ENCODE measurements at places on chromosomes 13 and 19.

DNA sequence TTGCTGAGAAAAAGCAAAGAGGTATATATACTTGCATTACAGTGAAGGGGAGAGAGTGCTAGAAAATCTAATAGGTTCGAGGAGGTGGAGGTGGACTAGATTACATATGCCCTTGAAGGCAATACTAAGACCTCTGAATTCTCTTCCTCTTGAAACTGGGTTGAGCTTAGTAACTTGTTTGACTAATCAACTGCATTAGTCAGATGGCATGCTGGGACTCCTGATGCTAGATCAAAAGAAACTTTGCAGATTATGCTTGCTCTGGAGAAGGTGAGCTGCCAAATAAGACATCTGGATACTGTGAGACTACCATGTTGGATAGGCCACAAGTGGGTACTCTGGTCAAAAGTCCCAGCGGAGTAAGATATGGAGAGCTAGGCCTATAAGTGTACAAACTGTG is 331.3 kb downstream of the KLF5 start:
- no peak for DNase-seq

GRCh38 chr19:32691952-32692726 is 518 bp downstream of the NUDT19 start:
- peak; percentile 69 for DNase-seq

- DNase-seq, result no peak
Observed at GRCh38 chr19:50555450-50556281, 12.6 kb downstream of the LRRC4B start.

GRCh38 chr13:80844164-80844563 is 503.2 kb upstream of the SPRY2 start:
- no peak for DNase-seq

GRCh38 chr19:17766543-17767131 is 15.4 kb downstream of the FCHO1 start:
- no peak for DNase-seq

DNA sequence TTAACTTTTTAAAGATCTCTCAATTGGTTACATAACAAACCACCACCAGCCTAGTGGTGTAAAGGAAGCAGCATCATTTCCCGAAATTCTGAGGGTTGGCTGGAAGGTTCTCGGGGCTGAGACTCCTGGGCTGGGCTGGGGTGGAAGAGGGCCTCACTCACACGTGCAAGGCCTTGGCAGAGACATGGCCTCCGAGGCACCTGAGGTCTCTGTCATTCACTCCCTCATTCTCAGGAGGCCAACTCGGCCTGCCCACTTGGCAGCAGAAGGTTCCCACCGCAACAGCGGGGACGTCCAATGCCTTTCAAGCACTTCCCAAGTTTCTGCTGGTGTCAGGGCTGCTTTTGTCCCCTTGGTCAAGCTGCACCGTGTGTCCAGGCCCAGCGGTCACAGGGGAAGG is 18.6 kb upstream of the RASA3 start:
- no peak for DNase-seq

GRCh38 chr13:40786568-40786996 is 2.8 kb upstream of the SLC25A15 start:
- no peak for DNase-seq

- DNase-seq, result no peak
Observed at GRCh38 chr13:31674051-31674450, 65.3 kb upstream of the RXFP2 start.

GRCh38 chr19:15332311-15332996 is at the start of gene BRD4:
Gene BRD4 (minus strand): TSS chr19:15332539. CDS start chr19:15273099, 59,440 bp downstream.
- DNase-seq, result peak; percentile 84

DNA sequence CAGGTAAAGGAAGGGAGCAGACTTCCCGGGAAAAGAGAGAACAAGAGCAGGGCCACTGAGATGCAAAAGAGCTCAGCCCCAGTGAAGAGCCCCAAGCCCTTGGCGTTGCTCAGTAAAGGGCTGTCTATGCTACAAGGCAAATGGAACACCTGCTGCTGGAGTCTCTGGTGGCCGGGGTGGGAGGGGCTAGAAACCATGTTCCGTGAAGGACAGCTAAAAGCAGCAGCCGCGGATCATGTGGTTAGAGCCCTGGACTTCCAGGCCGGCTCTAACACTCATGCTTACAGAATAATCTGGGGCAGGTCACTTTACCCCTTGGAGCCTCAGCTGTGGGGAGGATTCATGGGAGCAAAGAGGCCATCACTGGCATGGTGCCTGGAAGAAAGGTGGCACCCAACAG is 17.8 kb downstream of the POU2F2 start:
- DNase-seq, result no peak

GRCh38 chr13:45162194-45162593 is 38.7 kb downstream of the KCTD4 start:
- DNase-seq, result no peak

GRCh38 chr13:39942552-39943273 is 287.3 kb downstream of the COG6 start:
- DNase-seq, result peak; percentile 79

DNA sequence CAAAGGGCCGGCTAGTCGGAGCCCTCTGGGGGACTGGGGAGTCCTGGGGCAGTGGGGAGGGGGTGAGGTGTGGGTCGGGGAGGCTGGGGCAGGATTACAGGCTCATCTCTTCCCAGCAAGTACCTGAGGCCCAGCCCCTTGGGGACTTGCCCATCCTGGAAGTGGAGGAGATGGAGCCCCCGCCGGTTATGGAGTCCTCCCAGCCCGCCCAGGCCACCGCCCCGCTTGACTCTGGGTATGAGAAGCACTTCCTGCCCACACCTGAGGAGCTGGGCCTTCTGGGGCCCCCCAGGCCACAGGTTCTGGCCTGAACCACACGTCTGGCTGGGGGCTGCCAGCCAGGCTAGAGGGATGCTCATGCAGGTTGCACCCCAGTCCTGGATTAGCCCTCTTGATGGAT is 9.9 kb downstream of the PALM3 start:
- DNase-seq, result no peak

- no peak for DNase-seq
Observed at GRCh38 chr13:22108283-22108942, 437.5 kb downstream of the FGF9 start.

- no peak for DNase-seq
Observed at GRCh38 chr19:3413796-3414327, 47.5 kb downstream of the NFIC start.

DNA sequence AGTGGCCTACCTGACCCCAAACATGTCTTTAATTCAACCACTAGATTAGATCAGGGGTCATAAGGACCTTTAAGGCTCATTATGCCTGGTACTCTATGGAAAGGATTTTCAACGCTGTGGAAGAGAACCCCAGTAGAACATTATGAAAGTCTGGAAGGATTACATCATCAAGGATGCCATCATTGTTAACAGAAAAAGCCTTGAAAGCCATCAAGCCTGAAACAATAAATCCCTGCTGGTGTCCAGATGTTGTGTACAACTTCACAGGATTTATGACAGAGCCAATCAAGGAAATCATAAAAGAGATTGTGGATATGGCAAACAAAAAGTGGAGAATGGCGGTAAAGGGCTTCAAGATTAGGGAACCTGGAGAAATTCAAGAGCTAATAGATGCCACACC is 59.7 kb downstream of the NAA16 start:
- no peak for DNase-seq

- DNase-seq, result no peak
Observed at GRCh38 chr13:111957913-111958450, 109.0 kb upstream of the SOX1 start.

- DNase-seq, result no peak
Observed at GRCh38 chr19:33298146-33298911, 4.0 kb downstream of the CEBPA start.

GRCh38 chr13:46388846-46389245 is 1.8 kb upstream of the RUBCNL start:
- DNase-seq, result no peak

DNA sequence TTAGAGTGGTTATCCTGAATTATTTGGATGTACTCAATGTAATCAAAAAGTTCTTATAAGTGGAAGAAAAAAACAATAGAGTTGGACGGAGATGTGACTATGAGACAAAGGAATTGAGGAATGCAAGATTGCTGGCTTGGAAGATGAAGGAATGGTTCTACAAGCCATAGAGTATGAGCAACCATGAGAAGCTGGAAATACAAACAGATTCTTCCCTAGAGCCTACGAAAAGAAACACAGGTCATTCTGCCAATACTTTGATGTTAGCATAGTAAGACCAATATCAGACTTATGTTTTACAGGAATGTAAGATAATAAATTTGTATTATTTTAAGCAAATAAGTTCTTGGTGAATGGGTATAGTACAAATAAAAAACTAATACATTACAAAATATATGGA is 249.2 kb downstream of the DIAPH3 start:
- no peak for DNase-seq

- no peak for DNase-seq
Observed at GRCh38 chr13:30789166-30789862, 54.0 kb downstream of the ALOX5AP start.

- DNase-seq, result no peak
Observed at GRCh38 chr13:33535061-33535460, 249.5 kb upstream of the STARD13 start.

GRCh38 chr19:7140137-7140536 is 70.6 kb downstream of the ZNF557 start:
- no peak for DNase-seq

- no peak for DNase-seq
Observed at GRCh38 chr13:26819046-26819445, 58.5 kb upstream of the GPR12 start.

DNA sequence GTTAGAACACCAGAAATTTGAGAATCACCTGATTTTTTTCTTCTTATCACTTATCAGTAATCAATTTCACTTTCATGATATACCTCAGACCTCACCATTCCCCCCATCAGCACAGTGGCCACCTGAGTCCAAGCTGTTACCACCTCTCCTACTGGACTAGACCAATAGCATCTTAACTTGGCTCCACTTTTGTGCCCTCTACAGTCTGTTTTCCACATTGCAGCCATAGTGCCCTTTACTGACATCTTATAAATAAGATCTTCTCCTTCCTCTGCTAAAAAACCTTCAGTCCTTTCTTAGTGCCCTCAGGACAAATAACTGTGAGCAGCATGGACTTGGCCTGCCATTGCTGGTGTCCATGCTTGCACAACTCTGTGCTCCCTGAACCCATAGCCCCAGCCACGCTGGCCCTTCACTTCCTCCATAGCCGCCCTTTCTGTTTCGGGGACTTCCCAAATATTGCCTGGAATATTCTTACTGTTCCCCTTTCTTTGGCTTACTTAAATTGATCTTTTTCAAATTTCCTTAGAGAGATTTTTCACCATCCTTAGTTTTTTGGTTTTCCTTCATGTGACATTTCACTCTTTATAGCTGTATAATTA is 380.8 kb downstream of the LMO7 start:
- peak; percentile 31 for DNase-seq

DNA sequence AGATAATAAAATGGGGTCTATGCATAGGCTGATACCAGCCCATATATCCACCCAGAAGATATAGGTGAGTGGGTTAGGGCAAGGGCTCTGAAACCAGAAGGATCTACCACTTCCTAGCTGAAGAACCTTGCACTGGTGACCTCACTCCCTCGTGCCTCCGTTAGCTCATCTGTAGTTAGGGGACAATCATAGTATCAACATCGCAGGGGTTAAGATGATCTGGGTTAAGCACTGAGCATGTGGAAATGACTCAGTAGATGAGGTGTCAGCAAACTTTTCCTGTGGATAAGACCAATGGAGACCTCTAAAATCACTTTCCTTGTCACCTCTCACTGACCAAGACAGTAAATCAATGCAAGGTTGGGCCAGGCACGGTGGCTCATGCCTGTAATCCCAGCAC is 30.5 kb downstream of the TNFSF14 start:
- peak; percentile 81 for DNase-seq

GRCh38 chr19:5205381-5205780 is 135.2 kb downstream of the PTPRS start:
- no peak for DNase-seq

DNA sequence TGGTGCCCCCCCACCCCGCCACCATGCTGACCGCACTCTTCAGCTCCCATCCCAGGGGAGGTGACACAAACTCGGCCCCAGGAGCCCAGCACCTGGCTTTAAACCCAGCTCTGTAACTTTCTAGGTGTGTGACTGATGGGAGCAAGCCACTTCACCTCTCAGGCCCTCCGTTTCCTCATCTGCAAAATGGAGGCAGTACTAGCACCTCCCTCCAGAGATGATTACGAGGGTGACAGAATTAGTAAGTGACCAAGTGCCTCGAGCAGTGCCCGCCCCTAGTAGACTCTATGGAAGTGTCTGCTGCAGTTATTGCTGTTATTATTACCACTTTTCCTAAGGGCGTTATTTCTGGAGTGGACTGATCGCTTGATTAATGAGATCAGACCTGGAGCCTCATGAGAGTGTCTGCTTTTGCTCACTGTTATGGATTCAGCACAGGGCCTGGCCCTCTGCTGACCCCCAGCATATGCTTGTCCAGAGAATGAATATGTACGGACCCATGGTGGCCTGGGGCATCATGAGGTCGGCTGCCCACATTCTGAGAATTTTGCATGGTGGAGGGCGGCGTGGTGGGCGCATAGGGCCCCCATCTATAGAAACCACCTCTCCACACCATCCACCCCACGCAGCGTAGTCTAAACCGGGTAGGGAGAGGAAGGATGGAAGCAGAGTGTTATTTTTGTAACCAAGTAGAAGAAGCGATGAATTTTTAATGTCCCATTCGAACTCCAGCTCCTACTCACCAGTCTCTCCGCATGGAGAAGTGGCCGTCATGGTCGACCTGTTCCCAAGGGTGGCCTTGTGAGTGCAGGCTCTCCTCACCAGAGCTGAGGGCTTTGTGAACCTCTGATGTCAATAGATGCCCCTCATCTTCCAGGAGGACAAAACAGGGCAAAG is 48.2 kb downstream of the CAPN12 start:
- no peak for DNase-seq

Data from activated CD4-positive, alpha-beta T cell treated with anti-CD3 and anti-CD28 coated beads, Interleukin-2, Interleukin-6, amounts not matched to agents 100 ng/mL and 50 ng/mL, durations not matched to agents 16 hours and 8 hours (primary cell).